ENCODE measurements at places on chromosomes 5 and 9.

GRCh38 chr9:4959031-4959430 is 26.0 kb upstream of the JAK2 start:
- DNase-seq = no peak

- DNase-seq = no peak
Observed at GRCh38 chr5:6788439-6788838, 75.2 kb downstream of the TENT4A start.

- no peak for DNase-seq
Observed at GRCh38 chr5:169099801-169100734, 200.9 kb downstream of the SLIT3 start.

- DNase-seq = no peak
Observed at GRCh38 chr9:99544526-99544925, 277.2 kb upstream of the NR4A3 start.

- no peak for DNase-seq
Observed at GRCh38 chr5:158313027-158313732, 454.2 kb upstream of the CLINT1 start.

GRCh38 chr9:34185778-34186551 is 7.1 kb downstream of the UBAP1 start:
- peak; percentile 17 for DNase-seq

GRCh38 chr9:122197882-122198281 is 30.9 kb downstream of the LHX6 start:
- no peak for DNase-seq

DNA sequence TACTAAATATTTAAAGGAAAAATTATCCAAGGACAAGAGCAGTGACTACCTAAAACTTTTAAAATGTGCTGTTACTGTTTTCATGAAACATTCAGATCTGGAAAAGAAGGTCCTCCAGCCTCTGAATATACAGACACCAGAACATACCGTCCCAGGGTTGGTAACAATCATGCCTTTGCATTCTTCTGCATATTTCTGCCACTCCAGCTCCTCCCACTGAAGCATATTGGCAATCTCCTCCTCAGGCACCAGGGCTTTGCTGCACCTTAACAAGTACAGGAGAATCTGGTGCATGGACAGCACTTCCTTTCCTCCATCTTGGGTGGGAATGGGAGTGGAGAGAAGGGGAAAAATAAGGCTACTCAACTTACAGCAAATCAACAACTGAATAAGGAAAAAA is 60.0 kb downstream of the DROSHA start:
- no peak for DNase-seq

- no peak for DNase-seq
Observed at GRCh38 chr9:76087976-76088375, 197.5 kb downstream of the PCSK5 start.

Measured in GM06990 (cell line).